Eye (tissue), 1 donor: ENCODE measurements at places on chromosomes 11 and 22.
A peak's percentile ranks its signal among the peaks of the same experiment; 100 is the strongest.

GRCh38 chr11:21511835-21512440 is 680.9 kb upstream of the ANO5 start:
- peak; percentile 69 for DNase-seq

GRCh38 chr11:63508009-63508408 is 2.1 kb downstream of the LGALS12 start:
- DNase-seq, result peak; percentile 34

- DNase-seq, result no peak
Observed at GRCh38 chr22:47445716-47446290, 683.4 kb downstream of the TBC1D22A start.

DNA sequence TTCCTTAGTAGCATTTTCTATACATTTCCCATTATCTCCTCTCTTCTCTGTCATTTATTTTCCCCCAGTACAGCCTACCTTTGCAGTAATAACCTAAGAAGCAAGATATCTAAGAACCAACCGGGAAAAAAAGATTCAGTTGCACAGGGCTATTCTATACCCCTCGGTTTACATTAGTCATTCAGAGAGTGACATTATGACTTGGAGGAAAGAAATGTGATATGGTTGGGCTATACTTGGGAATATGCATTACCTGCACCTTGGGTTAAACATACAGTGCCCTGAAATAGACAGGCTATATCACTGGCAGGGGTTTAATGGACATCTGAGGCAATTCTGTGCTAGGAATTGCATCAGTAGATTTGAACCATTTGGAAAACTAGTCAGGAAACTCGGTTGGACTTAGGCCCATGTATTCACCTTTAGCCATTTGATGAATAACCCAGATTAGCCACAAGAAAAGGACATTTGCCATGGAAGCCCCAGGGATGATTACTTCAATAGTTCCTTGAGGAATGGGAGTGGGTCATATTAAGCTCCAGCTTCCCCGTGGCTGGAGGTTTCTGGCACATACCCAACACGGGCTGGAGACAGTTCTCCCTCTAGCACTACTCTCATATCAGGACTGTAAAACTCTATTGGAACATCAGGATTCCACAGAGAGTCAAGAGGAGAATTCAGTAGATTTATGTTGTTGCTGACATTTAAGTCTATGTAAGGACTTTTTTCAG is 973.2 kb downstream of the NTM start:
- DNase-seq, result no peak

DNA sequence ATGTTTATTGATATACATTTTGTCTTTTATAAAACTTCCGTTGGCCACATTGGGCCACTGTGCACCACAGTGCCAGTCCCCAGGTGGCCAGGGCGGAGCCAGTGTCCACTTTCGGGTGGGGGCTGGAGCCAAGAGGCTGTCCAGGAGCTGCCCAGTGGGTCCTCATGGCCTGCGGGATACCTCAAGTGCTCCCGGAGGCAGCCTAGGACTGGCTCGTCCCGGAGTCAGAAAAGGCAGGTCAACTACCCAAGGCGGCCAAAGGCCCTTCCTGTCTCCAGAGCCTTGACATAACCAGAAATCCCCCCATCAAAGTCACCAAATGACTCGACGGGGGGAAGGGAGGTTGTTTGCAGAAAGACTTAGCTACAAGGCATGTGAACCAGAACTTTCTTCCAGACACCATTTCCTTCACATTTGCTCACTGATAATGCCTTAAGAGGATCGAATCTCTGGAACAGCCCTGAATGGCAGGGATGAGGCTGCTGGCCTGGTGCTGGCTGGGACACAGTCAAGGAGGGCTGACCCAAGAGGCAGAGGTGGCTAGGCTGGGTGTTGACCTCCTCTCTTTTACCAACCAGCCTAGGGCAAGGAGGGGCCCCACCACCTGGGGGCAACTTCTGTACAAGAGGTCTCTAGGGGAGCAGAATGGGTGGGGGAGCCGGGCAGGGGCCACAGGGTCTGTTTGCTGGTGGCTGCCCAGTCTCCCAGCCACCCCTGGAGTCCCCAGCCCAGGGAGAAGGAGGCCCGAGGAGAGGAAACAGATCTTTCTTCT is 8.4 kb downstream of the MRGPRF start:
- DNase-seq, result no peak

DNA sequence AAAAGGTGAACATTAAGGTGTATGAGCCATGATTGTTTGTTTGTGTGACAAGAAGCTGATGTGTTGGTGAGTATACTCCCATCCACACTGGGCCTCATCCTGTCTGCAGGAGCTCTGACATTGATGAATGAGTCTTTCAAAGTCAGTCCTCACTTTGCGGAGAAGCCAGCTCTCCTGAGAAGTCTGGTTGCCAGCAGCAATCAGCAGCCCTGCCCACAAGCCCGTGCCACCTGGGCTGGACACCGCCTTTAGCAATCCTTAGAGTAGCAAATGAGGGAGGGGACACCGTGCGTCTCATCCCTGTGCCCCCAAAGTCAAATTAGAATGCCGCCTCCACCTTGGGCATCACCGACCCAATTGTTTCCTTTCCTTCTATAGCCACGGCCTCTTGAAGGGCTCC is 174.8 kb upstream of the NECTIN1 start:
- no peak for DNase-seq

DNA sequence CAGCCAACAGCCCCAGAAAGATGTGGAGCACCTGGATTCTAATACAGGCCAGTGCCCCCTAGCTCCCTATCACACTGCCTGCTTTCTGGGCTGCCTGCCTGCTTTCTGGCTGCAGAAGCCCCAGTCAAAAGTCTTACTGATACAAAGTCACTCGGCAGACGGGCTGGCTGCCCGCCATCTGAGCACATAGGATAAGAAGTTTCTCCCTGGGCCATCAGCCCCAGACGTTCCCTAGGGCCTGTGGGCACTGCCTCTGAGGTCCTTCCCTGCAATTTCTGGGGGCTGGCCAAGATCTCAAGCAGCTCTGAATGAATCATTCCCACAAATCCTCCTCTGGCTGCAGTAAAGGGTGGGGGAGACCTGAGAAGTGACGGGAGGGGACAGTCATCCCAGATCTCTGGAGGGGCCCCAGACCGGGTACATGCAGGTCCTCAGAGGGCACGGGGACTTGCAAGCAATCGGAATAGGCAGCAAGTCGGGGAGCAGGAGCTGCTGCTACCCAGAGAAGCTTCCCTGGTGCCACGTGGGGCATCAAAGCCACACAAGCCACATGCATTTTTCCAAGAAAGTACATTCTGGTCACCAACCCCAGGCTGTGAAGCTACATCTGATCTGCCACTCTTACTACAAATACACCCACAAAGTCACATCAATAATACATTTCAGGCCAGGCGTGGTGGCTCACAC is 4.7 kb downstream of the TPST2 start:
- peak; percentile 13 for DNase-seq

DNA sequence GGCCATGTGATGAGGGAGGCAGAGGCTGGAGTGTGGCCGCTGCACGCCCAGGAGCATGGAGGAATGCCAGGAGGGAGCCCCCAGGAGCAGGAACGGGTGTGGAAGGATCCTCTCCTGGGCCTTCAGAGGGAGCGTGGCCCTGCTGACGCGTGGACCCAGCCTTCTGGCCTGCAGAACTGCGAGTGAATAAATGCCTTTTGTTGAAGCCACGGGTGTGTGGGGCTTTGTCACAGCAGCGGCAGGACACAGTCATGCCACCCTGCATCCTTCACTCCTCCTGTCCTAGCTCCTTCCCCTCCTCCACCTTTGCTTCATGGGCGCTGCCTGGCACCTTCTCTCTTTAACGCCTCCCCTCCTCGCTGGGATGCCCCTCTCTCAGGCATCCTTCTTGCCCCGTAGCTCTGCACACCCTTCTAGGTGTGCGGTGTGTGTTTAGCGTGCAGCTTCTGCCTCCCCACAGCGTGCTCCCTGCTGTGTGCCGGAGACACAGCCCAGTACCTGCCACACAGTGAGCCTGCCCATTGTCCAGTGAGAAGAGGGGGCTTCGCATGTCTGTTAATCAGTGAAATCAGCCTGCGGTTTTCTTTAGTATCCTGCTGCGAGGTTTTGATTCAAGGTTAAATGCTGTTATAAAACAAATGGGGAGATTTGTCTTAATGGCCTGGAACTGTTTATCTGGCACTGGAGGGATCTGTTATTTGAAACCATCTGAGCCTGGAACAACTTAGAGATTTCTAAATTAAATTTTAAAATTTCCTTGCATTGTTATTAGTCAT is 459.6 kb downstream of the TBC1D22A start:
- peak; percentile 10 for DNase-seq

DNA sequence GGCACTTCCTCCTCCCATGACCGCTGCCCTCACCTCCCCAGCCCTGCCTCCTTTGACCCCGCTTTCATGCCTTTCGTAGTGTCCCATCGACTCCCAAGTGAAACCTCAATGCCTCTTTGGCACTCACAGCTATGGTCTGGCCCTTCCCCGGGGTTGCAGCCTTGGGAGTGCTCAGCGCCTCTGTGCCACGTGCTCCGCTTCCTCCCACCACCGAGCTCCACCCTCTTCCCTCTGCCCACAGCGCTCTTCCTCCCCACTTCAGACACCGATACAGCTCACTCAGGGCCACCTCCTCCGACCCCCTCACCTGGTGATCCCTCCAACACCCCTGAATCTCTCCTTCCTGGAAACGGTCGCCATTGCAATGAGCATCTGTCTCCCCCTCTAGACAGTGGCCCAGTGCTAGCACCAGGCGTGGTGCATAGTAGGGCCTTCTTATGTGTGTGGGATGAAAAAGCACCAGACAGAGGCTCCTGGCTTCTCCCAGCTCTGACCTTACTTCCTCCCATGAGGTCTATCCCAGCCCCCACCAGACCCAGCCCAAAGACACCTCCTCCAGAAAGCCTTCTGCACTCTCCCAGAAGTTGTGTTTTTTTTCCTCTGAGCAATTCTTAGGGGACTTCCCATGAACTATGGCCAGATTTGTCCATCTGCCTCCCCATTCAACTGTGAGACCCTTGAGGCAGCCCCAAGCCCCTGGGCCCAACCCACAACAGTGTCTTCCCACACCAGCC is 16.4 kb upstream of the SCGB1A1 start:
- DNase-seq, result no peak

DNA sequence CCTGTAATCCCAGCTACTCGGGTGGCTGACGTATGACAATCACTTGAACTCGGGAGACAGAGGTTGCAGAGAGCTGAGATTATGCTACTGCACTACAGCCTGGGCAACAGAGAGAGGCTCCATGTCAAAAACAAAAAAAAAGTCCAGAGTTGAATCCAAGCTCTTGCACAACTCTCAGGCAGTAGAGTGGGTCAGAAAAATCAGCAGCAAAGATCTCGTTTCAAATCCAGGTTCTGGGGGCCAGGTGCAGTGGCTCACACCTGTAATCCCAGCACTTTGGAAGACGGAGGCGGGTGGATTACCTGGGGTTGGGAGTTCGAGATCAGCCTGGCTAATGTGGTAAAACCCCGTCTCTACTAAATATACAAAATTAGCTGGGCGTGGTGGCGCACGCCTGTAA is 24.9 kb downstream of the CLPB start:
- DNase-seq, result no peak

GRCh38 chr22:42396621-42397331 is 35.4 kb downstream of the NFAM1 start:
- DNase-seq, result no peak

DNA sequence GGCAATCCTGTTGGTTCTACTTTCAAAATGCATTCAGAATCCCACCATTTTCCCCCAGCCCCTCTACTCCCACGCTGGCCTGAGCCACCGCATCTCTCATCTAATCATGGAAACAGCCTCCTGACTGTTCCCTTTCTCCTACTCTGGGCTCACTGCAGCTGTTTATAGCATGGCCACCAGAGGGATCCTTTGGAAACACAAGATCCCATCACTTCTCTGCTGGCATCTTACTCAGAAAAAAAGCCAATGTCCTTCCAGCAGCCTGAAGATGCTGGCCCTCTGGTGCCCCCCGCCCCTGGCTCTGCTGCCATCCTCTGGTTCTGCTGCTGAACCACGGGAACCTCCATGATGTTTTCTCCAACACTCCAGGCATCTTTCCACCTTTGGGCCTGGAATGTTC is 11.1 kb downstream of the MS4A8 start:
- no peak for DNase-seq

DNA sequence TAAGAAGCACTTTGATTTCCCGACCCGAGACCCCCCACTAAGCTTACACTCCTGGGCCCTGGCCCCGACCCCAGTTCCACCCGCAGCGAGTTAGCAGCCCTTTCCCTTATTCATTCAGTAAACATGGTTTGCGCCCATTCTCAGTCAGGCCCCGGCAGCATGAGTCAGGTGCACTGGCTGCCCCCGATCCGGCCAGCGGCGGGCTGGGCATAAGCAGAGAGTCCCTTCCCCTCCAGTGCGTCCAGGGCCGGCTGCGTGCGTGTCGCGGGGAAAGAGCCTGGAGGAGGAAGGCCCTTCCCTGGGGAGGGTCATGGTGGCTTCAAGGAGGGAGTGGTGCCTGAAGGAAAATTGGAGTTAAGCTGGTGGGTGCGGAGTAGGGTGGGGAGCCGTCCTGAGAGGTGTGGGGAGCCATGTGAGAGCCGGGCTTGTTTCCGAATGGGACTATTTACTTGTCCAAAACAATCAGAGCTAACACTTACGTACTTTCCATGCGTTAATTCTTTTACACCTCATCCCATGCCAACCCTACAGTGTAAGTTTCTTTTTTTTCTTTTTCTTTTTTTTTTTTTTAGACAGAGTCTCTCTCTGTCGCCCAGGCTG is 657 bp downstream of the IGHMBP2 start:
- DNase-seq, result peak; percentile 54

DNA sequence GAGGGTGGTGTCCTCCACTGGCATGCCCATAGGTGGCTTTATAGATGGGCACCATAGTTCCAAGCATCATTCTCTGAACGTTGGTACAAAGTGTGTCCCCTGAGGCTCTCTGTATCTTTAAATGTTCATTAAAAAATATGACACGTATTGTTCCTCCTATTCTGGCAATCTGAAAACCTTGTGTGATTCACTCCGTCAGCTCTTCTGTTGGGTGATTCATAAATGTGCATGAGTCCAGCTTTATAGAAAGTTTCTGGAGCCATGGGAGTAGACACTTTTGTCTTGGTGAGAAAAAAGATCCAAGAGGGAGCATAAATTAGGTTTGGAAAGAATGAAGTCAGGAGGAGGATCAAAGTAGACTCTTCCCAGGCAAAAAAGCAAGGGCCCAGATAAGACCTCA is 728.8 kb downstream of the NELL1 start:
- no peak for DNase-seq

- no peak for DNase-seq
Observed at GRCh38 chr11:8745431-8746253, 63.0 kb downstream of the RPL27A start.

- DNase-seq, result no peak
Observed at GRCh38 chr11:99960536-99960935, 726.6 kb upstream of the ARHGAP42 start.

GRCh38 chr22:21641417-21641788 is 699 bp upstream of the SDF2L1 start:
- no peak for DNase-seq
